Stimulated activated CD4-positive, alpha-beta T cell treated with anti-CD3 and anti-CD28 coated beads, Interleukin-4, amount 100 ng/mL, for 24 hours (primary cell): ENCODE measurements at places on chromosomes 5 and 9.
A peak's percentile ranks its signal among the peaks of the same experiment; 100 is the strongest.

- DNase-seq: no peak
Measured at GRCh38 chr9:129732100-129732499, 20.7 kb downstream of the PTGES start.

- no peak for DNase-seq
Measured at GRCh38 chr5:25285136-25285535, 640.4 kb upstream of the CDH10 start.

- peak; percentile 23 for DNase-seq
Measured at GRCh38 chr9:33813712-33814641, 3.0 kb upstream of the UBE2R2 start.

DNA sequence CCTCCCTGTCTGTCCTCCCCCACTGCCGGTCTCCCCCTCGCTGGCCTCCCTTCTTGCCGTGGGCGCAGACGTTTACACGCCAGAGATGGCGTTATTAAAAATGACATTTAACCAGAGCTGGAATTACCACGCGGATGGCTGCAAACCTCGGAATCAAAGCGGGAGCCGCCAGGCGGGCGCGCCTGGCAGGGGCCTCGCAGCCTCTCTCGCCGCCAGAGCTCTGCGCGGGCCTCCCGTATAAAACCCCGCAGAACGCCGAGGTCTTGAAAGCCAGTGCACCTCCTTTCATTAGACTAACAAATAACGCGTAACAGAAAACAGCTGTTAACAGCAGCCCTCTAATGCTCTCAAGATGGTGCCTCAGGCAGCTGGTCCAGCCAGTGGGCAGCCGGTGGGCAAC lies 10.2 kb downstream of the PRRX2 start:
- DNase-seq: no peak

- DNase-seq: no peak
Measured at GRCh38 chr5:152838241-152838786, 433.2 kb upstream of the NMUR2 start.

DNA sequence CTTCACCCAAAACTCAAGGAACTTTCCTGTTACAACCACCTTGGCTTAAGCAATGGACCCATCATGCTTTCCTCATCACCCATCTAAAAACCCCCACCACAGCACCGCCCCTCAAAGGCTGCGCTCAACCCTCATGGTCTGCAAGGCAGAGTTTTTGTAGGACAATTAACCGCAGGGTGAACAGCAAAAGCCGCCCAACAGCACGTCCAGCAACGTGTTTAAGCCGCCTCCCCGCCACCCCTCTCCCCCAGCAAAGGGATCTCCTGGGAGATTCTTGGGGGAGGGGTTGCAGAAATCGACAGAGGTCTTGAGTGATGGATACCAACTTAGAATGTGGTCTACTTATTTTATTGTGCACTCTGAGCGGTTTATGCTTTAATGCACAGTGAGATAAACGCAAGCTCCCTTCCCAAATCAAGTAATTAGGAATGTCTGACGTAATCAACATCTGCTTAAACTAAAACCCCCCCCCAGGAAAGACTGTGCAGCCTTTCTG lies 1.9 kb downstream of the ROR2 start:
- no peak for DNase-seq

DNA sequence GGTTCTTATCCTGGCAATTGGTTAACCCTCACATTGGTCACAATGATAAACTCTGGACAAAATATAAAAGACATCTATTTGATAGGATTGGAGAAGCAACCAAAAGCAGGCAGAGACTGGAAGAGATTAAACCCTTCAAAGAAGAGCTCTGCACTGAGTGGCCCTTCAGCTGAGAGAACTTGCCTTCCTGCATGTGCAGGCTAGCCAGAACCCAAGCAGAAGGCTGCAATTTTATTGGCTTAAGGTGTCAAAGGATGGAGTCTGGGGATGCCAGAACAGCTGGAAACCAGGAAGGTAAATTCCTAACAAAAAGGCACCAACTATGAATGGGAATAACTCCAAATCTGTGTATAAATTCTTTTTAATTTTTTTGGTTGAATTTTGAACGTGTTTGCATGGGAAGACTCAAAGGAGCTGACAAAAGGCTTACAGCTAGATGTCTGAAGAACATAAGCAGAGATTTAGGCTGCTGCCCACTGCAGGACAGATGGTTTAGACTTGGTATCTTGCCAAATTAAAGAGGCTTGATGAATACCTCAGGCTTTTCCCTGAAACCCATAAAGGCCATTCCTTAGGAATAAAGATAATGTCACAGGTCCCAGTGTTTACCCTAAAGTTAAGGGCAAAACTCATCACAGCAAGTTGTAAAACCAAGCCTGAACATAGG lies 66.3 kb downstream of the NR2F1 start:
- DNase-seq: no peak

GRCh38 chr9:136769710-136770191 lies 5.4 kb upstream of the LCN15 start:
- DNase-seq: peak; percentile 57

GRCh38 chr5:83608122-83608521 lies 112.5 kb downstream of the HAPLN1 start:
- DNase-seq: no peak

DNA sequence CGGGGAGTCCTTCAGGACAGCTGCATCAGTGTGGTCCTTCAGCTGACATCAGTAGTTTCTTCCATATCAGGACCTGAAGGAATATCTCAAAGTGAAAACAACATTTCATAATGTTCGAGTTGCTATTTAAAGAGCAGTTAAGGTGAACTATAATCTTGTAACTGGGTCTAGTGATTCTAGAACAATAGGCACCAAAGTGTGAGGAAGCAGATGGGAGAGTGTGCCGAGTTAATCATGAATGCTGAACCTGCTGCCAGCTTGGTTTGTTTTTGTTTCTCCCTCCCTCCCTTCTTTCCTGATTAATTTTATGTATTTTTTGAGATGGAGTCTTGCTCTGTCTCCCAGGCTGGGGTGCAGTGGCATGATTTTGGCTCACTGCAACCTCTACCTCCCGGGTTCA lies 3.6 kb upstream of the PTGR1 start:
- DNase-seq: no peak

DNA sequence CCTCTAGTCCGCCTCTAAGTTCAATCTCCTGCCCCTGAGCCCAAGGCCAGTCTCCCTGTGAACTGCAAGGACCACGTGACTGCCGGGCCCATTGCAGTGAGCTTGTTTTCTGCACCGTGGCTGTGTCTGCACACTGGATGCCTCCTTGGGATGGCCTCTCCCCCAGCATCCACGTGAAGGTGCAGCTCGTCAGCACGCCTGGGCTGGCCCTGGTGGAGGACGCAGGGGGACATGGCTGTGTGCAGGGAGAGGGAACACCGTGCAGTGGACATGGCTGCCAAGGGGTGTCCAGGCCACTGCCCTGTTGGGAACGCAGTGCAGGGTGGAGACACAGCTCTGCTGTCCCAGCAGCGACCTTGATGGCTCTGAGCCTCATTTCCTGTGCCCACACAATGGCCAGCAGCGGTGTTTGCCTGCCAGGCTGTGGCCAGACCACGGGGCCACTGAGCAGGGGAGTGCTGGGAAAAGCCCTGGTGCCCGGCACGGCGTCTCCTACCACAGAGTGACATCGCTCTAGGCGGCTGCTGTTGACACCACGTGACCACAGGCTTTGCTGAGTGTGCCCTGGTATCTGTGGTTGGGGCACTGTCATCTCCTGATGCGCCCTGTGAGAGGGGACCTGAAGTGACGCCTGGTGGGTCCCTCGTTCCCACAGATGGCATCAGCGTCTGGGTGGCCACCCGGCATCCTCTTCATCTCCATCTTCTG lies 26.9 kb upstream of the EXOC3 start:
- DNase-seq: no peak

DNA sequence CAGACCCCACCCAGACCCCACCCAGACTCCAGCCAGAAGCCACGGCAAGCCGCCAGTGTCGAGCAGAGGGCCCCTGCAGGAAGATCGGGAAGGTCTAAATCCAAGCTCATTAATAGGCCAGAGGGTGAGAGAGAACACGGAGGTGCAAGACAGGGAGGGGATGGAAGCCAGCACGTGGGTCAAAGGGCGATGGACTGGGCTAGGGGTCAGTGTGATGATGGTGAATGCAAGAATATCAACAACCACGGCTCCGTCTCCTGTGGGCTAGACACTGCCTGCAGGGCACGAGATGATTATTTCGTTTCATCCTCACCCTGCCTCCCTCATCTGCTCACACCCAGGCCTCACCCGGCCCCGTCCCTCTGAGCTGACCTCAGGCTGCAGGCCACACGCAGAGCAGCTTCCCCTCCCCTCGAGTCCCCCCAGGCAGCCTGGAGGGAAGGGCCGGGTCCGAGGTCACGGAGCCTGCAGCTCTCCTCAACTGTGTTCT lies 122.0 kb downstream of the COL23A1 start:
- no peak for DNase-seq

DNA sequence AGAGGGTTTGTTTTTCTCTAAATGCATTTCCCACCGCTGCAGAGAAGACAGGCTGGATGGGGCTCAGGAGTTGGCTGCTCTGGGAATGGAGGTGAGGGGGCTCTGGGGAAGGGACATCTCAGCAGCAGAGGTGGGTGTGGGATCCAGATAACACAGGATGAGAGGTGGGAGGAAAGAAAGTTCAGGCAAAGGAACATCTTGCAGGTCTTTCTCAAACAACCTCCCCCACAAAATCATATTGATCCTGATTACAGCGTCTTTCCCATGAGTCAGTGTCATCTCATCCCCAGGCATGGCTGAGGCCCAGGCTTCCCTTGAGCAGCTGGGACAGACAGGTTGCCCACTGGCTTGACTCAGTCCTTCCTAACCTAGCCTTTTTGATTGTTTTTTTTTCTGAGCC lies 11.3 kb upstream of the ACSL6 start:
- DNase-seq: peak; percentile 54

DNA sequence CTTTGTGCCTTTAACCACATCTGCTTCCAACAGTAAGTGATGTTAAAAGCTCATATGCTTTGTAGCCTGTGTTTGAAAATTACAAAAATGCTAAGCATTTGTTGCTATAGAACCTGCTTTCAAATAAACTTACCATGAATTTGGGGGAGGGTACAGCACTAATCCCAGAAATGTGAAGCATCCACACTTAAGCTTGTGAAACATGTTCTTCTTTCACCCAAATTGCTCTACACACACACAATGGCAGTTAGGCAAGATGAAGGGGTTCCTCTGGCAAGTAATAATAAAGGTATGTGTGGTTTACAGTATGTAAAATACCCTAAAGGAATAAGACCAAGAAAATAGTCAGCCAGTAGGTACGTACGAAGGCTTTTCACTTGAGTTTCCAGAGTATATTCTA lies 165.6 kb downstream of the SMARCA2 start:
- no peak for DNase-seq

- peak; percentile 60 for DNase-seq
Measured at GRCh38 chr9:5851445-5851844, 18.5 kb upstream of the ERMP1 start.

- peak; percentile 35 for DNase-seq
Measured at GRCh38 chr9:35481347-35481975, 8.4 kb upstream of the RUSC2 start.

DNA sequence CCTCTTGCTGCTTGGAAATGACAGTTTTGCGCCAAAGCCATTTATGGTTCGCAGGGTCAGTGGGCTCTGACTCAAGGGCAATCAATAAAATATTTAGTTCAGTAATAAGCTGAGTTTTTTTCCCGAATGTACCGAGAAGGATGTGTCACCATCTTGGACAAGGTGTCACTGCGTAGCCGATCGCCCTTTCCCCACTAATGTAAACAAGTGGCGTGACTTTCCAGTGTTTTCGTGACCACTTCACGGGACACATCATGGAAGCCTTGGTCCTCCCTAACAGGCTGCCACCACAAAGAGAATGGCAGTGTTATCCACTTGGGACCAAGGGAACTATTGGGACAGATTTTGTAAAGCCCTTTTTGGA lies 16.4 kb downstream of the ISL1 start:
- no peak for DNase-seq

- DNase-seq: no peak
Measured at GRCh38 chr9:19947996-19948395, 159.2 kb upstream of the SLC24A2 start.

- DNase-seq: no peak
Measured at GRCh38 chr5:178282391-178282790, 49.8 kb upstream of the PHYKPL start.

DNA sequence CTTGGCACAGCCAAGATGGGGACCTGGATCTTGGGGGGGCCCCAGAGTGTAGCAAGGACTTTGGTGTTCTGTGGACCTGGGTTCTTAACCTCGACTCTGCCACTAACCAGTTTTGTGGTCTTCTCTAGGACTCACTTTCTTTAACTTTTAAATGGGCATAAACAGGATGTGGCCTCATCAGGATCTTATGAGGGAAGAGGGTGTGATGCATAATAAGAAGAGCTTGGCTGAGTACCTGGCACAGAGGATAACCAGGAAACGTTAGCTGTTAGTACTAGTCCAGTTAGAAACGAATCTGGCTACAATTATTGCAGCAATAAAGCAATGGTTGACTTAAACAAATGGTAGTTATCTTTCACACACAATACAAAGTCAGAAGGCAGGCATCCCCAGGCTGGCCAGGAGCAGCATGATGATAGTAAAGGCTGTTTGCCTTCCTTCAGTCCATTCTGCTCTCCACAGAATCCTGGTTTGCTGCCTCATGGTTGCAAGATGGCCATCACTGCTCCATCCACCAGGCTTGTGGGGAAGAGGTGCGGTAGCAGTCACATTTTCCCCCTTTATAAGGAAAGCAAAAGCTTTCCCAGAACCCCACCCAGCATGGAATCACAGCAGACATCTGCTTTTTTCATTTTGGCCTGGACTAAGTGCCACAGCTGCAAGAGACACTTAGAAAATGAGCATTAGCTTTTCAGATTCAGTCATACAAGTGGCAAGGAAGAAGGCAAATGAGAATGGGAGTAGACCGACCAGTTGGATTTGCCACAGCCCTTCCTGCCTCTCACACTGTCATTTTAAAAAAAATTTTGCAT lies 225.0 kb downstream of the AOPEP start:
- DNase-seq: no peak

DNA sequence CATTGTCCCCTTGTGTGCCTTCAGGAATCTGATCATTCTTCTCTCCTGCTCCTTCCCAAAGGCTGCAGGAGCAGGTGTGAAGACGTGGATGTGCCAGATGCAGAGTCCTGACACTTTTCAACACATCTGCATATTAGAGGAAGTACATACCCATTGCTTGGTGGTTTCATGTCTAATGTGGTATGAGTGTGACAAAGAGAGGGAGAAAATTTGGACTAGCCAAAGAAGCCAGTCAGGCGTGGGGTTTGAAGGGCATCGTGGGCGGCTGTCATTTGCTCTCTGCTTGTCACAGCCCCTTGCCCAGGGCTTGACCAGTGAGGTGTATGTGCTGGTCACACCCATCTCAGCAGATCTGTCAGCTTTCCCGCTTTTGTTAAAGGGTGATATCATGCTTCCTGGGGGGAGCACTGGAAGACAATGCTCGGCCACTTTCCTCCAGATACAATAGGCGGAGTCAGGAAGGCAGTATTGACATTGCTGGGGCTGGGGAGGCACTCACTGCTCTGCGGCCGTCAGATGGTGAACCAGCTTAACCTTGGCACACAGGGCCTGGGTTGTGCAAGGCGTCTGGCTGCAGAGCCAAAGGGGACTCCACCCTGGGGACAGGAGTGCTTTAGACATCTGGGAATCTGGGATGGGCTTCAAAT lies 8.6 kb downstream of the TEK start:
- no peak for DNase-seq
